T47D (cell line): ENCODE measurements at places on chromosomes 2 and 18.

DNA sequence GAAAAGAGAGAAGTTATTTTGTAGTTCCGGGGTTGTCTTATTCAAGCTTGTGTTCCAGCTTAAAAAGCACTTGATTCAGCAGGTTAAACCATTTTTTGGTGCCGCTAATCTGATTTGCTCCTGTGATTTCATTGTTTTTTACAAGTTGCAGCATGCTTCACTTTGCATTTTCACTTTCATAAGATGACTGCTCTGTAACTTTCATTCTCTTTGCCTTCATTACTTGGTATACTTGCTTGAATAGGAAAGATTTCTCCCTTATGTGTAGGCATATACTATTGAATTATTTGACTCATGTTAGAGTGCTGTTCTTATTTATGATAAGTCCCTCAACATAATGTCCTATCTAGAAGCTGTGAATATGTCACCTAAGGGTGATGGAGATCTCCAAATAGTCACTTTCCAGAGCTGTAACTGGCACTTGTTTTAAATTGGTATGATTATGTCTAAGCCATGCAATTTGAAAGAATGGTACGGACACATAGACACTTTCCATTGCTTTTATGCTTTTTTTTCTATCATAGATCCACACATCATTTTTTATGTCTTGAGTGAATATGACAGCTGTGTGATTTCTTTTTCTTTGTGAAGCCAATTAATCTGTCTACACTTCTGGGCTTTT lies 254.5 kb downstream of the DSEL start:
- DNase-seq = no peak

DNA sequence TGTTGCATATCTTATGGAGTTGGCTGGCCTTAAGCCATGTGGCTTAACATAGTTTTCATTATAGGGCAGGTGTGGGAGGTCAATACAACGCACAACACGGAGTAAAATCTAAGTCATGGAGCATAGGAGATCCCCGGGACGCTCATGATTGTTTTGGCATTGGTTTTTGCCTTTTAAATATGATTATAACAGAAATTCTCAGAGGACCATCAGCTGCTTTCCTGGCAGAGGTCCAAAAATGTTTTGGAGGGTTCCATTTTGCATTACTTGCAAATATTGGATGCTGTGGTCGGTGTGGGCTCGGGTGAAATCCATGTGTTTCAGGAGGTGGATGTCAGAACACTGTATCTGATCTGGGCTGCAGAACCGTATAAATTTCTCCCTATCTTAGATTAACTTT lies 3.4 kb downstream of the NCOA1 start:
- no peak for DNase-seq

DNA sequence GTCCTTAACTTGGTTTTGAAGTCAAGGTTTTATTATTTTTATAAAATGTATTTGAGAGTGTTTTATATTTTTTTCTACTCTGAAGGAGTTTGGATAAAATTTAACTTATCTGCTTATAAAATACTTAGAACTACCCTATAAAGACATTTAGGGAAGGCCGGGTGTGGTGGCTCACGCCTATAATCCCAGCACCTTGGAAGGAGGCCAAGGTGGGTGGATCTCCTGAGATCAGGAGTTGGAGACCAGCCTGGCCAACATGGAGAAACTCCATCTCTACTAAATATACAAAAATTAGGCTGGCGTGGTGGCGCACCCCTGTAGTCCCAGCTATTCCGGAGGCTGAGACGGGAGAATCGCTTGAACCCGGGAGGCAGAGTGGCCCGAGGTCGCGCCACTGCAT lies 486.4 kb downstream of the DSC3 start:
- DNase-seq = no peak

DNA sequence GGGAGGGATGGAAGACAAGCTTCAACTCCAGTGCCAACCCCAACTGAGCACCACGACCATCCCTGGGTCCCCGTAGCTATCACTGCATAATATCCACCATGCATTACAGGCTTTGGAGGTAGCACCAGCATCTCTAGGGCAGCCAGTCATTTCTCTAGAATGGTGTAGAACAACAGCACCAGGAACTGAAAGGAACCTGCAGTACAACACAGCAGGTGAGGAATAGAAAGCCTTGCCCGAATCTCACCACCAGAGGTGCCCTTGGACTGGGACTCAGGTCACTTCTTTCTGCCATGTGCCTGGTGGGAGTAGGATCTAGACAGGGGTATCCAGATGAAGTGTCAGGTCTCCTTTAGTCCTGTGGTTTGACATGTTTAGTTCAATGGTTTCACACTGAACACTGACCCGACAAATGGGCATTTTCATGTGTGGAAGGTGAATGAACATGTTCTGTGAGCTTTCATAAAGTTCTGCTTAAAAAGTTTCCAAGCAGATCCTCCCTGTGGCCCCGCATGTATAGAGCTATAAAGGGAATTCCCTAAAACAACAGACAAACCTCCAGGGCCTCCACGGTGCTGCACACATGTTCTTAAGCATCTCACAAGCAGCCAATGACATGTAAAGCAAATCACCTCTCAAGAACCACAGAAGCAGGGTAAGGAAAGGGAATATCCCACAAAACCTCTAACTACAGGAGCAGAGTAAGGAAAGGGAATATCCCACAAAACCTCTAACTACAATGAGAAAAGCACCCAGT lies 208.3 kb downstream of the AFF3 start:
- no peak for DNase-seq

DNA sequence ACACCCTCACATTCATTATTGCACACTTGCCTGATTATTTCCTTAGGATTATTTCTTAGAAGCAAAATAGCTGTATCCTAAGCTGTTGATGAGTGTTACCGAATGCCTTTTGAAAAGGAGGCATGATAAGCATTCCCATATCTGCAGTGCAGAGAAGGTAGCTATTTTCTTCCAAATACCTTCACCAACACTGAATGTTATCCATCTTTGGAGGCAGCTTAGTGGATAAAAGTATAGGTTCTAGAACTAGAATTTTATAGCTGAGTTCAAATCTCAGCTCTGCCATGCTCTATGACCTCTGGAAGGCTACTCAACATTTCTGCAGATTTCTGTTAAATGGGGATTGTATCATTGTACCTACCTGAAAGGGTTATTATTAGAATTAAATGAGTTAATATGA lies 185.0 kb upstream of the CCDC150 start:
- no peak for DNase-seq

GRCh38 chr18:73462092-73462491 lies 594.3 kb upstream of the NETO1 start:
- no peak for DNase-seq

DNA sequence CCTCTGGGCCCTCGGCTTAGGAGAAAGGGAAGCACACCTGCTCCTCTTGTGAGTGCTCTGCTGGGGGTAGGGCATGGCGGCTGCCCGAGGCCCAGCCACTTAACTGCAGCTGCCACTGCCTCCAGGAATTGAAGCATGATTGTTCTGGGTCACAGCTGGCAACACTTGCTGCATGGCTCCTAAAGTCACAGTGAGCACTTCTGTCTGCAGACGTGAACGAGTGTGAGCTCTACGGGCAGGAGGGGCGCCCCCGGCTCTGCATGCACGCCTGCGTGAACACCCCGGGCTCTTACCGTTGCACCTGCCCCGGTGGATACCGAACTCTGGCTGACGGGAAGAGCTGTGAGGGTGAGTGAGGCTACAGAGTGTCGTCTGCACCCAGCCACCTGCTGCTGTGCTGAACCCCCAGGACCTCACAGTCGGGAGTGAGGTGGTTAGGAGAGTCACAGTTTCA lies 44.4 kb downstream of the FBLN7 start:
- DNase-seq = no peak

DNA sequence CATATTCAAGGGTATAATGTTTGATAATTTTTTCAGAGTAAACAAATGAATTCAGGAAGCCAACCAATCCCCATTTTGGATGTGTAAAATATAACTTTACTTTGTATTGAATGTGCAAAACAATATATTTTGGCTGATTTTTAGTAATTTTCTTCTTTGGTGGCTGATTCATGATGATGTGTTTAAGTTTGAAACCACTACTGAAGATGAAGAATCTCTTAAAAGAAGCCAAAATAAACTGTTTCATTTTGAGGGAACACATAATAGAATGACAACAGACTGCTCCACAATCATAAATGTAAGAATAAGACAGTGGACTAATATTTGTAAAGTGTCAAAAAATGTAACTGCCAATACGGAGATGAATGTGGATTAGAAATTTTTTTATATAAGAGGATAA lies 52.5 kb upstream of the TRIM43 start:
- DNase-seq = no peak

- DNase-seq = peak; percentile 5
Observed at GRCh38 chr2:189751080-189751658, 11.4 kb downstream of the OSGEPL1 start.

- DNase-seq = no peak
Observed at GRCh38 chr2:43460611-43461365, 135.1 kb downstream of the THADA start.

DNA sequence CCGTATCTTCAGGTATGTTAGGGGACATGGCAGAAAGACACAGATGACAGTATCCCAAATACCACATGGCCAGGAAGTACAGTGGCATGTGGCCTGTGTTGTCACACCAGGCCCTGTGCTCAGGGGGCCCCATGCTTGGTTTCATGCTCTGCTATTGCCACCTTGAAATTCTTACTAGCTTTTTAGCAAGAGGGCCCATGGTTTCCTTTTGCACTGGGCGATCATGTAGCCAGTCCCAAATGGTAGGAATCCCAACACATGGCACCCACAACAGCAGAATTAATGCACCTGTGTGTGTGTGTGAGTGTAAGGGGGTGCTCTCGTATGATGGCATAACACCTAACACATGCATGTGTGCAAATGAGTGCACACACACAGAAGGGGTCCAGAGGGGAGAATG lies 39.2 kb downstream of the MYO7B start:
- no peak for DNase-seq

- no peak for DNase-seq
Observed at GRCh38 chr2:160114020-160114419, 51.6 kb upstream of the PLA2R1 start.

DNA sequence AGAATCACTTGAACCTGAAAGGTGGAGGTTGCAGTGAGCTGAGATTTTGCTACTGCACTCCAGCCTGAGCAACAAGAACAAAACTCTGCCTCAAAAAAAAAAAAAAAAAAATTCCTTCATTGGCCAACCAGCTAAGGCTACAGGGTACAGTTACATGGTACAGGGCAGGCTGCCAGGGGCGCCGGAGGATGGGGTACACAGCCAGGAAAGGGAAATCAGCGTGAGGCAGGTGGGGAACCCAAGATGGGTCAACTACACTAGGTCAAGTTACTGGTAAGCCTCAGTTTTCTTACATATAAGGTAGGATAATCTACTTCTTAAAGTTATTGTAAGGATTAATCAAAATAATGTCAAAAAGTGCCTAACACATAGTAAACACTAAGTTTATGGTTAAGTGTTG lies 142.6 kb upstream of the MSH6 start:
- no peak for DNase-seq

- no peak for DNase-seq
Observed at GRCh38 chr2:153601812-153602211, 123.2 kb upstream of the RPRM start.

DNA sequence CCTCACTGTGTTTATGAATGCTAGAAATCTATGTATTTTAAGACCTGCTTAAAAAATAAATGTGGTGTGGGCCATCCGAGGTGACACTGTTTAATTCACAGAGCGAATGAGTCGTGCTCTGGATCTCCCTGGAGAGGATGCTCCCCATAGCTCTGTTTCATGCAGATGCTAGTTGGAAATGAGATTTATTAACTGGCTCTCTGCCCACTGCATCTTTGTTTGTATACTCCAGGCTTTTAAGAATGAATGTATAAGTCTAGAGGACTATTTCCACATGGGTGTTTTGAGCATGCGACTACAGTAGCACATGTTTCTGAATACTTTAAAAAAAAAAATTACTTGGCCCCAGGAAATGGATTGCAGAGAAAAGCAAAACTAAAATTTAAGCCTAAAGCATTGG lies 3.9 kb downstream of the MAPRE2 start:
- no peak for DNase-seq

DNA sequence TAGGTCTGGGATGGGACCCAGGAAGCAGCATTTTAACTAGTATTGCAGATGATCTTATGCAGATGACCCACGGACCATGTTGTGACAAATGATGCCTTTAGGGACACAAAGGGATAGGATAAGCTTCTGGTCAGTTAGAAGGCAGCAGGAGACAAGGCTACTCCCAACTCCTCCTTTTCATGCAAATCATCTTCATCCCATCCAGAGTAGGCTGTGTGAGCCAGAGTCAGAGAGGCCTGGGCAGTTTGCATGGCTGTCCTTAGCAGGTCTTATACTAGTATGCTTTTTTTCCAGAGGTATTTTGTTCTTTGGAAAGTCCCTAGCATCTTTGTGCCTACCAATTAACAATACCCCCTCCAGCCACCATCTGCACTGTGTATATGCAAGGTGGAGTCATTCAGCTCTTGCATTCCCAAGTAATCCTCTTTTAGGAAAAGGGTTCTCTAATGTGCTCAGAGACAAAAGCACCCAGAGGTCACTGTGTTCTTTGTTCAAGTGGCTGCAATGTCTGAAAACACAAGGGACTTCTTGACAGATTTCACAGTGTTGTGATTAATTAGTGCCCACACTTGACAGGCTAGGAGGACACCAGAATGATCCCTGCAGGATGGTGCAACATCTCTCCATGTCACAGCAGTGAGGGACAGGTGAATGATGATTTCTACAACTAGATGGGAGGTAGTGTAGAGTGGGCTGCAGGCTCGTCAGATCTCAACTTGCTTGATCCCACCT lies 225.8 kb downstream of the NCKAP5 start:
- no peak for DNase-seq

DNA sequence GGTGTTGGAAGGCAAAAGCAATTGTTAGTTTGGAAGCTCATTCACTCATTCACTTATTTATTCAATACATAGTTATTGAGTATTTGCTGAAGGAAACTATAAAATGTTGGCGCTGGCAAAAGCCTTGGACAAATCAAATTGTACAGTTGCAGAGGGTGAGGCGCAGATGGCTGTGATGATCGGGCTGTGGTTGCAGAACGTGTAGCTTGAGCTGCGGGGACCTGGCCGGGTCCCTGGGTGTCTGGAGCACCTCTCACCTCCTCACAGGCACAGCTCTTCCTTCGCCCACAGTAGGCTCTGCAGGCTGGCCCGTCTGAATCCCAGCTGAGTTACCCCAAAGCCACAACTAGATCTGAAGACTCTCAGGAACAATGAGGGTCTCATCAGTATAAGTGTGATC lies 72.7 kb downstream of the LDLRAD4 start:
- no peak for DNase-seq
